ENCODE measurements at places on chromosomes 7 and 10. TPM values are rescaled to one million over a fixed set of nuclear protein-coding genes. Genes with fewer than 3 reads are reported as not detected.

- DNase-seq = no peak
These were observed 161.5 kb downstream of the MAD1L1 start for GRCh38 chr7:2071133-2071832.

GRCh38 chr10:30829901-30830300, 200.3 kb upstream of the LYZL2 start:
- no peak for DNase-seq

DNA sequence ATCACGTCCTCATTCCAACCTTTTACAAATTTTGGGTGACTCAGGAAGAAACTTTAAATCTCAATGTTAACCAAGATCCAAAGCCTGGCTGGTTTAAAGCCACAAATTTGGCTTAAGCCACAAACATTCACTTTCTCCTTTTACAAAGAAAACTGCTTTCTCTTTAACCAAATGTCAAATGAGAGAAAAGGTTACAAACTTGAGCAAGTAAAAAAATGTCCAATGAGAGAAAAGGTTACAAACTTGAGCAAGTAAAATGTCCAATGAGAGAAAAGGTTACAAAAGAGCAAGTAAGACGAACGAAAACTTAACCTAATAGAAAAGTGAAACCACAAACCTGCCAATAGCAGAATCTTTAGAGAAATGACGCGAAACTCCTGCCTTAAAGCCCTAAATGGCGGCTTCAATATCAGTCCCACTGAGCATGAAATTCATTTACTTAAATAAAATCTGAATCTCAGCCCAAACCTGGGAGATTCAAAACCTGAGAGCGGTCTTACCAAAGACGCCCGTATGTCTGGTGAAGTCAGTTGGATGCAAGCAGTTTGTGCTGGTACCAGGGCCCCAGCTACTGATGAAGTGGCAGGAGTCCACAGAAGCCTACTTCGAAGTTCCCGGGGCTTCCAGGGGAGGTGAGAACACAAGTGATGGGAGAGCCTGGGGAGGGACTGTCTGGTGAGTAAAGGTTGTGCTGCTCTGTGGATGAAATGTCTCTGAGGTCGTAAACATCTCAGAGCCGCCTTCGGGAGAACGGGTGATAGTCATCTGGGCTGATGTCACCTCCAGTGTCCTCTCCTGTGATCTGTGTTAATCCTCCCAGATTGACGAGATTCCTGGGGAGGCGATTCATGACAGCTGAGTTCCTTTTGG, 74.6 kb downstream of the PAXIP1 start:
- peak; percentile 48 for DNase-seq

GRCh38 chr7:54591404-54592386, 49.5 kb downstream of the VSTM2A start:
- no peak for DNase-seq

The HPSE2 gene
- total RNA-seq = not detected

The TLL2 gene
- total RNA-seq = 0.23 TPM

Measured in T-cell (primary cell).